ENCODE measurements at places on chromosomes 5 and 9.
A peak's percentile ranks its signal among the peaks of the same experiment; 100 is the strongest.

- peak; percentile 46 for DNase-seq
Measured at GRCh38 chr5:163569284-163569683, 63.9 kb downstream of the MAT2B start.

- DNase-seq: peak; percentile 43
Measured at GRCh38 chr5:115246361-115246991, 16.2 kb downstream of the PGGT1B start.

- DNase-seq: no peak
Measured at GRCh38 chr5:175027390-175027789, 303.0 kb downstream of the MSX2 start.

- no peak for DNase-seq
Measured at GRCh38 chr5:463952-464351, 21.0 kb downstream of the EXOC3 start.

DNA sequence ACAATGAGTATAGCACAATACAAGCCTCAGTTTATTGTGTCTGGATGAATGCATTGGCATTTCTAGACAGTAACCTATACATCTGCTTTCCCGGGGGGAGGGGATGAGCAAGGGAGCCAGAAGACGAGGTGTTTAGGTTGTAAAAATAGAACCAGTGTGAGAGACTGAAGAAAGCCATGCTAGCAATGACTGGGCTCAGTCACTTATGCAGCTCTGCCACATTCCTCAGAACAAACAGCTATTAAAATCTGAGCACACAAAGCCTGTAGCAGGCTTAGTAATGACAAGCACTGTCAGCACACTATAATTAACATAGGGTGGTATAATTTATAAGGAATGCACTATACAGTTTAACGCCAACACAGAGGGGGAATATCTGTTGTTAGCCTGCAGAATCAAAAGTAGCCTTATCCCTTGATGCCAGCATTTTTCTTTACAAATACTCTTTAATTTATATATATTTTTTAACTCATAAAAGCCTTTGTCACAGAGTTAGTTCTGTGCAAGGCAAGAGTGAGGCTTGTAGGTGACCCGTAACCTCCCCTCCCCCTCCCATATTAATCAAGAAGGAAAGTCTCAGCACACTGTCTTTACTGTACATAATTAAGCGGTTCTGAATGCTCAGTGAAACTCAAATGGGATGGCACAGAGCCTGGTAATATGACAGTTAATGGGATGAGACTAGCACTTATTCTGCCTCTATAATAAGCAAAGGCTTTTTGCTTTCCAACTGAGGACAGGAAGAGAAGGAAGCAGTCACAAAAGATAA lies 295.4 kb downstream of the CSNK1G3 start:
- DNase-seq: peak; percentile 93

GRCh38 chr9:89360465-89360864 lies 42.2 kb downstream of the SECISBP2 start:
- DNase-seq: no peak

DNA sequence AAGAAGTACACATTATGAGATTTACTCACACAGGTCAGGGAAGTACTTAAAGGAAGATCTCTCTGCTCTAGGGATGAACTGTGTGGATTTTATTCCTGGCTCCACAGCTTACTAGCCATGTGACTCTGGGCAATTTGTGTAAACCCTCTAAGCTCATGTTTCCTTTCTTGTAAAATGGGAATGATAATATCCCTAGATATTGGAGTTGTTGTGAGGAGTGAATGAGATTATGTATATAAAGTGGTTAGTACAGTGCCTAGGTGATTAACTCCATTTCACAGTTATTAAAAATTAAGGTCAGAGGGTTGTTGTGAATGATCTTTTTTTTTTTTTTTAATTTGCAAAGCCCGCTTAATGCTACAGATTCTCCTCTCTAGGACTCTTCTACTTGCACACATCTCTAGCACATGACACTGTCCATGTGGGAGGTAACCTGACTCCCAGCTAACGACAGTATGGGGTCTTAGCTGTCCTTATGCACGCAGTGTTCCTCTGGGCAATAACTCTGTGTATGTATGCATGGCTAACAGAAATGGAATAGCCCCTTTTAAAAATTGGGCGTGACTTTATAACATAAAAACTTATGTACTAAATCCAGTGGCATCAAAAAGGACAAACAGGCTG lies 23.9 kb upstream of the MYOT start:
- no peak for DNase-seq

GRCh38 chr5:116769470-116769869 lies 194.8 kb upstream of the SEMA6A start:
- no peak for DNase-seq

DNA sequence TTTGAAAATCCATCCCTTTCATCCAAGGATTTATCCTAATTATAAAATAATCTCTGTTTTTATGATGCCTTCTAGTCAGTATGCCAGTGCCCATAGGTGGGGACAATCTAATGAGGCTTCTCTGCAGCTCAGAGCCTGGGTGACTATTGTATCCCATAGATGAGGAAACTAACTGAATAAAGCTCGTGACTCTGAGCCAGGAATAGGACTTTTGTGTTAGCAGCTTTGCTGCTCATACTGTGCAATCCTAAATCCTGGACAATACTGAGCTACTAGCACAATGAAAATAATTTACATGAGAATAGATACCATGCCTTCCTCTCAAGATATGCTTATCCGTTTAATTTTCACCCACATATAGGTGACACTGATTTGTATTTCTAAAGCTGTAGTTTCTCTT lies 443.0 kb downstream of the PLK2 start:
- DNase-seq: no peak

DNA sequence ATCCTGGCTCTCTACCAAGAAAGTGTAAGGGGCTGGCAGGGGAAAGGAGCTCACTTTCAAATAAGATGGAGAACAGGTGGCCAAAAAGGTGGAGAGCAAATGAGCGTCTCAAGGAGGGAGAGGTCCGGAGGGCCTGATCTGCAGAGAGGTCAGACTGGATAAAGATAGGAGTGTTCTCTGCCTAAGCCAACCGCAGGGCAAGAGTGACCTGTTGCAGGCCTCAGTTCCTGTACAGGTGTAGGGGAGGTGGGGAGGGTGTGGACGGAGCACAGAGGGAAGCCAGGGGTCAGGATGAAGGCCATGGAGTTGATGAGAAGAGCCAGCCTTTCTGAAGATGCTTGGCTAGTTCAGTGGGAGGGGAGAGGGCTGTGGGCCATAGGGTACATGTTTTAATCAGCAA lies 239.7 kb downstream of the HSPA4 start:
- no peak for DNase-seq

GRCh38 chr5:112691758-112692157 lies 45.9 kb upstream of the APC start:
- DNase-seq: no peak

GRCh38 chr9:91186632-91187108 lies 175.0 kb downstream of the AUH start:
- DNase-seq: peak; percentile 35
